Activated naive CD8-positive, alpha-beta T cell treated with anti-CD3 and anti-CD28 coated beads, Interleukin-2, amount 50 U/mL, for 16 hours (primary cell): ENCODE measurements at places on chromosomes 3 and 15.

DNA sequence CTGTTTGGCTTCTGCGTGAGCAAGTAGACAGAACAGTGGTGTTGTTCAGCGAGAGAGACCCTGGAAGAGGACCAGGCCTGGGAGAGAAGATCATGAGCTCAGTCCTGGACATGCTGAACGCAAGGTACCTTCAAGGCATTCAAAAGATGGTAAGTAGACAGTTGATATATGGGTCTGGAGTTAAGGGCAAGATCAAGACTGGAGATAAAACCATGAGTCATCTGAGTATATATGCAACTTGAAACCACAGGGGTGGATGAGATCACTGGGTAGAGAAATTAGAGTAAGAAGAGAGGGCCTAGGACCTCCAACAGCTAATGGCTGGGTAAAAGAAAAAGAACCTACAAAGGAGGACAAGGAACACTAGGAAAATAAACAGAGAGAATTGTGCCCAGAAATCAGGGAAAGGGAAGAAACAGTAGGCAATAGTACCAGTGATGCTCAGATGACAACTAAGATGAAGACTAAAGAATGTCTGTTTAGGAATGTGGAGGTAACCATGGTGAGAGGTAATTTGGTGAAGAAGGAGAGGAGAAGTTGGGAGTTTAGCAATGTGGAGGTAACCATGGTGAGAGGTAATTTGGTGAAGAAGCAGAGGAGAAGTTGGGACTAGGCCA lies 343.2 kb upstream of the ADAMTS9 start:
- DNase-seq: no peak

DNA sequence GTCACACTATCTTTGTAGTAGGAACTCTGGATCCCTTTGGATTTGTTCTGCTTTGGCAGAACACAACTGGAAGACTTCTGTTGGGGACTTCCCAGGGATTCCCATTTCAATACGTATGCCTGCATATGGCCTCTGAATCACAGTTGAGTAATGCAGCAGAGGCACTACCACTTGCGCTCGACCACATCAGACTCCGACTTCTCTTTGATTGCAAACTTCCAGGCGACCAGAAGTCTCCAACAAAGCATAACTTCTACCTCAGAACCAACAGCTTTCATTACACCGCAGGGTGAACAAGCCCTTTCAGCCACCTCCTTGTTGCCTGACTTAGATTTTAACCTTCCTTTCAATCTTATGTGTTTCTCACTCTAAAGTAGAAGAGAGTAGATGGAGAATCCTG lies 924.4 kb downstream of the IGSF11 start:
- DNase-seq: no peak

DNA sequence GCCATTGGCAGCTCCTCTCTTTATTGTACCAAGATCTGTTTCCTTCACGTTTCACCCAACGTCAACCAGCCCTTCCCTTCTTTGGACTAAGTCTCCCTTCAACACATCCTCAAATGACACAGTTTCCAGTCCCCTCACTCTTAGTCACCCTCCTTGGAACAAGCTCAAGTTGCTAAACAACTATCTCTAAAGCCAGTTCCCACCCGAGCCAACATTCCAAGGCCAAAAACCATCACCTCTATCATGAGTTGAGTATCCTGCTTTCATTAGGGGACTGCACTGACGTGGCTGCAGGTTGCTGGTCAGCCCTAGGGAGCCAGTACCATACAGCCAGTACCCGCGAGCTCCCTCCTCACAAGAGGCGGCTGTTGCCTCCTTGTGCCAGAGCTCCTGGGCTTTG lies 73.8 kb downstream of the LIPC start:
- DNase-seq: no peak

DNA sequence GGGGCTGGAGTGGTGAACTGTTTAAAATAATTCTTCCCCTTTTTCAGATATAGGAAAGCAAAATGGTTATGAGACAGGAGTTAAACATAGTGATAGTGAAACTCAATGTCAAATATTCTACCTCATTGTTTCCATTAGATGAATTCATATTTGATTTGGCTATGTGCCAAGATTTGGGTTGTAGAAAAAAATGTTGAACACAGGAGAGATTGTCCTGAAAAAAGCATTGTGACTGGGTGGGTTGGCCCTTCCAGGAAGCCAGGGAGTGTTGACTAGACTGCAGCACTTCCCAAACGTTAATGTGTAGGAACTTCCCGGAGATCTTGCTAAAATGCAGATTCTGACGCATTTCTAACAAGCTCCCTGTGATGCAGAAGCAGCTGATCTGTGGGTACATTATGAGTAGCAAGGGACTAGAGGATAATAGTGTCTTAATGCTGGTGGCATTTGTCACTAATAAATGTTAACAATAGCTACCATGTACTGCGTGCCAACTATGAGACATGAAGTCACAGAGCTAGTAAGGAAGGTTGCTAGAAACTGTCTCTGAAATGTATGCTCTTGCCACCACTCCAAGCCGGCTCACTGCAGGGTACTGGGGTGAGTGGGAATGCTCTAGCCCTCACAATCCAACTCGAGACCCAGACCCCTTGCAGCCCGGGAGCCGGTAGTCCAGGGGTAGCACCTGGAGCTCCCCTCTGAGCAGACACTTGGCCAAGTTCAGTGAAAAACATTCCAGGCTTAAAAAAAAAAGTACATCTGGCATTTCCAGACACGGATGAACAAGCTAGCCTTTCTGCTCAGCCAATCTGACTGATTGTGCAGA lies 120.6 kb downstream of the CD47 start:
- no peak for DNase-seq

DNA sequence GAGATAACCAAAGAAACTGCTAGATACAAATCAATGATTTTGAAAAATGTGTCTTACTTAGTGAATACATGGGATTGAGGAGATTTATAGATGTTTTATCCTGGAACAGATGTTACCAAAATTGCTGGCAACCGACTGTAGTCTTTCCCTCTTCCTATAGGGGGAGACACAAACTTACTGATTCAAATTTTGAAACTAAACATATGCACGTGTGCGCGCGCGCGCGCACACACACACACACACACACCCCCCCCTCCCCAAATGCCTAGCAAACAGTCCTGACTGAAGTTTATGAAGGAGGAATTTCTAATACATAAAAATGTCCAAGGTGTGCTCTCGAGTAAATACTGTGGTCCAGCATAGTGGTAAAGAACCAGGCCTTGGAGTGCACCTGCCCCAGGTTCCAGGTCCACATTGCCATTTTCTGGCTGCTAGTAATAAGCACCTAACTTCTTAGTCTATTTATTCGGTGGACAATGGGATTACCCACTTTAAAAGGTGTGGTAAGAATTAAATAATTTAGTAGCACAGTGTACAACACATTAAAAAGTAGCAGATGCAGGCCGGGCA lies 18.5 kb upstream of the C3orf62 start:
- no peak for DNase-seq

DNA sequence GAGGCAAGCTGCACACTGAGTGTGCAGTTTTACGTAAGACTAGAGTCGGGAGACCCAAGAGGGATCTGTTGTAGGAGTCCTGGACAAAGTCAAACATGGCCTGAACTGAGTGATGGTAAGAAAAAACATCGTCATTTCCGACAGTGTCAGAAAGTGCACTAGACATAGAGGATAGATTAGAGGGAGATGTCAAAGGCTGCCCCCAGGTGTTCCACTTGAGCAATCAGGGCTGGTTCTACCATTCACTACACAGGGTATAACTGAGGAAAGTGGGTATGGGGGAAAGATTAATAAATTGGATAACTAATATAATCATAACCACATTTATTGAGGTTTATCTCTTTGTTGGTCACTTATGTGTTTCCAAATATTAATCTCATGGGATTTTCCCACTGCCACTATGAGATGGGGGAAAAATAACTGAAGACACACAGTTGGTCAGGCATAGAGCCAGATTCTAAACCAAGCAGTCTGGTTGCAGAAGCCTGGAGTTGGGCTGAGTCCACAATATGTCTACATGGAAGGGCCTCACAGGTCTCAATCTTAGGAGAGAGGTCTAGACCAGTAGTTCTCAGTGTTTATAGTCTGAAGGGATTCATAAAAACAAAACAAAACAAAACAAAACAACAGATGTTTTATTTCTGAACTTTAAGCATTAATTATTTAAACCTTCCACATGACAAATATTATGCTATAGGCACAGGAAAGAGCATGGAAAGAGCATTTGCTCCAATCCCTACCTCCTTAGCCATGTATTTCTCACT lies 766.5 kb downstream of the NTRK3 start:
- DNase-seq: no peak

DNA sequence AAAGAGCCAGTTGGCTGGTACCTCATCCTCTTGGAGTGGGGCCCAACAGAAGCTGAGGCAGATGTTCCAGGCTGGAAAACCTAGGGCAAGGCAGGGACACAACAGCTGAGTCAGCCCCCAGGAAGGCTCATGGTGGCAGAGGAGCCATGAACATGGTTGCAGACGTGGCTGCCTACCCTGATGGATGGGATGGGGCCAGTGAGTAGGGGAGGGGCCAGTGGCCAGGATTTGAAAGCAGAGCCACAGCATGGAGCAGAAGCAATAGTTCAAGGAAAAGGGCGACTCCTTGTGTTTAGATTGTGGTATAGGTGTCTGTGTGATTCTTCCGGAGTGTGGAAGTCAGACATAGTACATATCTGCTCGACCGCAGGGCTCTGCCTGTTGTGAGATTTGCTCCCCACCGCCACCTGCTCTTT lies 24.2 kb downstream of the PXYLP1 start:
- DNase-seq: no peak

GRCh38 chr15:64048781-64049460 lies 2.6 kb upstream of the DAPK2 start:
- DNase-seq: no peak
